ENCODE measurements at places on chromosomes 1 and 21. TPM values are rescaled to one million over a fixed set of nuclear protein-coding genes. Genes with fewer than 3 reads are reported as not detected.

The KCNK2 gene
- not detected for total RNA-seq

The FCRL2 gene
- total RNA-seq = not detected

The KRTAP19-1 gene
- total RNA-seq = not detected

The NHLH2 gene
- total RNA-seq = not detected

The OLFML2B gene
- not detected for total RNA-seq

The HMGCS2 gene
- not detected for total RNA-seq

The ST6GALNAC3 gene
- total RNA-seq = 0.88 TPM

DNA sequence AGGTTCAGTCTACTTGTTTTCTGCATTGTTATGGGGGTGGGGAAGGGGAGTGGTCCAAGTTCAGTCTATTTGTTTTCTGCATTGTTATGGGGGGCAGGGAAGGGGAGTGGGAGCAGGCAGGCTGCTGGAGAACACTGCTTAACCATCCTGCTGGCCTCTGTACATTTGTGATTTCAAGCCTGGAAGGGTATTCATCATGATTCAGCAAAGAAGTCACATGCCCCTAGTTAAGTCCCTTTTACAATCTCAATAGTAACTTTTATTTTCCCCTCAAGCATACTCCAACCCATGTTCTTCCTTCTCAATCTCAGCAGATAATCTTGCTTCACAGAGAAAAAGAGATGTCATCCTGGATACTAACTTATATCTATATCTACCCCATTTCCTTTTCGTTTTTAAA is 7.9 kb downstream of the LYST start:
- no peak for DNase-seq

DNA sequence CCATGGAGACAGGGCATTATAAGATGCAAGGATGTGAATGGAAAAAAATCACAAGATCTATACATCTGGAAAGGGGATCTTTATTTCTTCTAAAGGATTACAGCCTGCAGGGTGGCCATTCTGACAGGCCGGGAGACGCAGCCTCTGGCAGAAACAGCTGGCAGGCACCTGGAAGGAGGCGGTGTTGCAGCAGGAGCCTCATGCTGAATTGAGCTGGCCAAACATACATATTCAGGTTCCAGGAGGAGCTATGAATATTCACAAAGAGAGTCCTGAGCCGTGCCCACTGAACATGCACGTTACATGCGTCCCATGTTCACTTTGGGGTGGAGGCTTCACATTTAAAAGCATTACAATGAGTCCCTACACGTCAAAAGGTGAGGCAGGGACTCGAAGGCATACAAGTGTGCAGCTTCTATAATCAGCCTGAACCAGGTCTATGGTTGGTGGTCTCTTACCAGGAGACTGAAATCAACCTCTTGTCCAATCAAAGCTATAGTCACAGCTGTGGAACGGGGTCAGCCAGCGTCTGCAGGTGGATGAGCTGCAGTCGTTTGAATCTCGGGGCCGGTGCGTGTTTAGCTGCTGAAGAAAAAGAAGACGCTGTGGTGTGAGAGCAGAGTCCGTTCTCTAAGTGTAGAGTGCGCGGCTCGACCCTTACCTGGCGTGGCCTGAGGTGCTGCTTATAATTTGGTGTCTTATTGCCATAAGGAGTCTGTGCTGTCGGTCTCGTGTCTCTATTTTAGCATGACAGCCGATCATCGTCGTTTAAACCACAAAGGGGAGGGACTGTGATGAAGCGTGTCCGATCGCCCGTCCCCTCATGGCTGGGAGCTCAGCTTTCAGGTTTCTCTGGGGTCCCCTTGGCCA is 183.0 kb downstream of the ETS2 start:
- no peak for DNase-seq

DNA sequence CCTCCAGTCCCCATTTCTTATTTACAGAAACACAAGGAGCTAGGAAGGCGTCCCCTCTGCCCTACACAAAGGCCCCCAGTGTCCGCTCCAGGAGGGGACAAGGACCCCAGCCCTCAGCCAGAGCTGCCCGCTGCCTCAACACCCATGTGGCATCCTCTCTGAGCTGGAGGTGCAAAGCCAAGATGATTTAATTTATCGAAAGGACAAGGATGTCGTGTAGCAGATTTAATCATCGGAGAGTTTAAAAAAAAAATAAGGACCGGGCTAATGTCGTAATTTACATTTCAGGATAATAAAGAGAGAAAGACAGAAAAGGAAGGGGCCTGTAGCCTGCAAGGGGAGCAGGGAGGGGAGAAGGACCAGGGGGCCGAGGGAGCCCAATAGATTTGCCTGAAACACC is 68.3 kb upstream of the CASZ1 start:
- DNase-seq = no peak

DNA sequence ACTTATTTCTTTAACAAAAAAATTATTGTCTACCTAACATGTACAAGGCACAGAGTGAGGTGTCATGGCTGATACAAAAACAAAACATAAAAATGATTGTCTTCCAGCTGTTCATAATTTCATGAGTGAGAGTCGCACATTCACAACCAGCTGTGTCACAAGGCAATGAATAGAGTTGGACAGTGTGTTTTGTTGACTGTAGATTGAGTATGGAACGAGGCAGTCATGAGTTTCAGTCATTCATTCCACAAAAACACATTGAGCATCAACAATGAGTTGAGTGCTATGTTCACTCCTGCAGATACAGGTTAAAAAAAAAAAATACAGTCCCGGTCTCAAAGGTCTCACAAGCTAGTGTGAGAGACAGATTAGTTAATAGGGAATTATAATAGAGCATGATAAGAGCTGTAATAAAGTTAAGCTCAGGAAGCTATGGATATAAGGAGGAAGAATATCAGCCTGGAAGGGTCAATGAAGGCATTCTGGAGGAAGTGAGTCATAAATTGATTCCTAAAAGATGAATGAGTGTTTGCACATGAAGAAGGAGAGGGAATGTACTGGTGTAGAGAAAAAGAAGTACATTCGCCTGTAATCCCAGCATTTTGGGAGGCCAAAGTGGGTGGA is 47.8 kb upstream of the ARHGAP29 start:
- no peak for DNase-seq

DNA sequence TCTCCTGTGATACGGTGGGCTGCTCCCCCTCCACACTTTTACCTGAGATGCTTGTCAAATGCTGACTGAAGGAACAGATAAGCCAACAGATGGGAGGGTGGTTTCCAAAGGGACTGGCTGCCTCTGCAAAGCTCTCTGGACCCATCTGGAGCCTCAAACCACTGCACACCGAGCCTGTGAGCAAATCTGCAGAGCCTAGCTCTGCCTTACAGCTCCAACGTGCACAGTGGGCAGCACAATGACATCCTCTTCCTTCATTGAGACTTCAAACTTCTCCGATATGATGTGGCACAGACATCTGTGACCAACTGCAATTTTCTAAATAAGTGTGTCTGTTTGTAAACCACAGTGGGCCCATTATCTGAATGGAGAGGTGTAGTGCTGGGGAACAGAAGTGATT is 26.2 kb upstream of the KNCN start:
- peak; percentile 54 for DNase-seq

DNA sequence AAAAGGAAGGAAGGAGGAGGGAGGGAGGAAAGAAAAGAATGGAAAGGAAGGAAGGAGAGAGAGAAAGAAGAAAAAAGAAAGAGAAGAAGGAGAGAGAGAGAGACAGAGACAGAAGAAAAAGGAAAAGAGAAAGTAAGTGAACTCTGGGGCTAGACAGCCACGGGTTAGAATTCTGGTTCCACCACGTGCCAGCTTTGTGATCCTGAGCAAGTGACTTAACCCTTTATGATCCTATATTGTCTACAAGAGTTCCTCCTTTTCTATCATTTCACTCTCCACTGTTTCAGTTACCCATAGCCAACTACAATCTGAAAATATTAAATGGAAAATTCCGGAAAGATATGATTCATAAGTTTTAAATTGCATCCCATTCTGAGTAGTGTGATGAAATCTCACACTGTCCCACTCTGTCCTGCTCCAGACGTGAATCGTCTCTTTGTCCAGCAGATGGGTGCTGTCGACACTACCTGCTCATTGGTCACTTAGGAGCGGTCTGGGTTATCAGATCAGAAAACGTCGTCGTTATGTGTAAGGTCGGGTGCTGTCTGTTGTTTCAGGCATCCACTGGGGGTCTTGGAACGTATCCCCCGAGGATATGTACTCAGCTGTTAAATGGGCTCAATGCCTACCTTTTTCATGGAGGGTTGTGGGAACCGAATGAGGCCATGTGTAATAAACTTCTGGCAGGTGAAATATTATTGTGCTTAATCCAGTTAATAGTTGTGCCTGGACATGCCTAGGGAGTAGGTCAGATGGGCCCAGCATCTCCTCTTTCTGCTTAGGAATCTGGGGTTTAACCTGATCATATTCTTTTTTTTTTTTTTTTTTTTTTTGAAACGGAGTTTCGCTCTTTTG is 19.1 kb downstream of the TMEM51 start:
- DNase-seq = no peak

DNA sequence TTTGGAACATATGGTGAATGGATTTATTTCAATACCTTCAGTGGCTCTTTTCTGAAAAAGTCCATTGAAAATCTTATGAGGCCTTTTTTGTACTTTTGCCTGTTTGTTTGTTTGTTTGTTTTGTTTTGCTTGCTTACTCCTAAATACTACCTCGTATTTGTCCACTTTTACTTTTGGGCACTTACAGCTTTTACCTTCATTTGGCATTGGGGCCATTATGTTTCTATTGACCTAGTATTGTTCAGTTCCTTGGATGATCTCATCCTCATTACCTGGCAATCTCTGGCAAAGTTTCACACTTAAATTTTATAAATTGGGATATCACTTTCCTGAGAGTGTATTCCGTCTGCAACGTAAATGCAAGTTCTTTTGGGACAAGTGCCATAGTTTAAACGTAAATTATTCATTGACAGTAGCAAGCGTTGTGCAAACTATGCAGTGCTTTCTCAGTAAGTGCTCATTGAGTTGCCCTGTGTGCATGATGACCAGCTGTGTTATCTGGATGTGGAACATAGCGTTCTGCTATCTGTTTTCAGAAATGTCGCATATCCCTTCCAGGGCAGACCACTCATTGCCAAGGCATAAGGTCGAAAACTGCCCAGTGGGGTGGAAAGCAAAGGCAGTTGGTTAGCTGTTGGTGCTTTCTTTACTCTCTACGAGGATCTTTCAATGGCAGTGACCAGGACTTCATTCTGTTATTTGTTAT is 51.1 kb downstream of the LRRC8D start:
- no peak for DNase-seq

DNA sequence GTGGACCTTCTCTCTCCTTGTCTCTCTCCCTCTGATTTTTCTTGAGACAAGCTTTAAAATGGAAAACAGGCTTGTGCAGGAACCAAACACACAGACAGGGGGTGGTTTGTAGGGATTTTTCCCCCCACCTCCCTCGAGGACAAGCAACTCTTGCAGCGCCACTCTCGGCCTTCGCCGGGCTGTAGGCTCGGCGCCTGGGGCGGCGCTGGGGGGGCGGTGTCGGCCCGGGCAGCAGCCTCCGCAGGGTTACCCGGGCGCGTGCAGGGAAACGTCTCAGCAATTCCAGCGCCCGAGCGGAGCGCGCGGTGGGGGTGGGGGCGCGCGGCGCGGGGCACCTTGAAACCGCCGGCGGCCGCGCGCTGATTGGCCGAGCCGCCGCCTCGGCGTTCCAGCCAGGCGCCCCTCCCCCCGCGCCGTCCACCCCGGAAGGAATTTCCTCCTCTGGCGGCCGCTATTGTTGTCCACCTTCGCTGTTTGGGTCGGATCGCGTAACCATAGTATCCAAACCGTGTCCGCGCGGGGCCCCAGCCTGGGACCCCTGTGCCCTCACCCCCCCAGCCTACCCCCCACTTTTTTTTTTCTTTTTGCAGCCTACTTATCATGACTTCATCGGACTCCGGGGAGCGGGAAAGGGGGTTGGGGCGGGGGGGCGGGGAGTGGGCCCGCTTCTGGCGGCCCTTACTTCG is 59.8 kb upstream of the ACOT11 start:
- DNase-seq = peak; percentile 78

GRCh38 chr1:72649211-72649888 is 367.0 kb upstream of the NEGR1 start:
- DNase-seq = no peak

- no peak for DNase-seq
Measured at GRCh38 chr1:50637460-50637859, 214.2 kb upstream of the DMRTA2 start.

GRCh38 chr1:171245458-171246064 is 2.7 kb upstream of the FMO1 start:
- no peak for DNase-seq

DNA sequence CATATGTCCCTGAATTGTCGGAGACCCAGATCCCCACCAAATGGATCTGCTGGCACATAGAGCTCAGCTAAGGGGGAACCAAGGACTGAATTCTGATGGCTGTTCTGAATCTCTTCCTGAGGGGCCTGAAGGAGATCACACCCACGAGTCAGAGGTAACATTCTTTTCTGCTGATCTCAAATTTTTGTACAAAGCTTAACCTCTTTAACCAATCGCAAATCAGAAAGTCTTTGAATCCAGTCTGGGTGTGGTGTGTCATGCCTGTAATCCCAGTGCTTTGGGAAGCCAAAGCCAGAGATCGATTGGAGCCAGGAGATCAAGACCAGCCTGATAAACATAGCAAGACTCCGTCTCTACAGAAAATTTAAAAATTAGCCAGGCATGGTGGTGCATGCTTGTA is 62.8 kb upstream of the PRRC2C start:
- no peak for DNase-seq

DNA sequence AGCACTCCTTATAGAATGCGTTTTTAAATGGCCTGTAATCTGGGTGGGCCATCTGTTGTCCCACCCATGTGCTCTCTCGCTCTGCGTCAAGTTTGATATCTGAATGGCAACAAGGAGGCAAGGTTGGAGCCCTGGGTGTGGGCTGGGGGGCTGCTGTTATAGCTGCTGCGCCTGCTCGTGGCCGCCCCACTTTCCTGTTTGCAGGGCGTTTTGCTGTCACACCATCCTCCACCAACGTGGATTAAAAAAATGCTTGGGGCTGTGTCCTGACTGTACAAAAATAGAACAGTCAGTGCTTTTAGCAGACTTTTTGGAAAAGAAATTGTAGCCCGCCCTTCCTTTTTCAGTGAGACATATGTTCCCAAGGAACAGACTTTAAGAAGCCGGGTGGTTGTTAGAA is 25.4 kb downstream of the UMODL1 start:
- DNase-seq = no peak

GRCh38 chr1:66968574-66968973 is 43.8 kb downstream of the MIER1 start:
- no peak for DNase-seq

GRCh38 chr1:19643602-19644394 is at the start of gene NBL1:
Gene NBL1, plus strand, starts transcription at chr1:19644311. Its CDS starts 10,720 bp downstream, at chr1:19655031.
- peak; percentile 78 for DNase-seq

DNA sequence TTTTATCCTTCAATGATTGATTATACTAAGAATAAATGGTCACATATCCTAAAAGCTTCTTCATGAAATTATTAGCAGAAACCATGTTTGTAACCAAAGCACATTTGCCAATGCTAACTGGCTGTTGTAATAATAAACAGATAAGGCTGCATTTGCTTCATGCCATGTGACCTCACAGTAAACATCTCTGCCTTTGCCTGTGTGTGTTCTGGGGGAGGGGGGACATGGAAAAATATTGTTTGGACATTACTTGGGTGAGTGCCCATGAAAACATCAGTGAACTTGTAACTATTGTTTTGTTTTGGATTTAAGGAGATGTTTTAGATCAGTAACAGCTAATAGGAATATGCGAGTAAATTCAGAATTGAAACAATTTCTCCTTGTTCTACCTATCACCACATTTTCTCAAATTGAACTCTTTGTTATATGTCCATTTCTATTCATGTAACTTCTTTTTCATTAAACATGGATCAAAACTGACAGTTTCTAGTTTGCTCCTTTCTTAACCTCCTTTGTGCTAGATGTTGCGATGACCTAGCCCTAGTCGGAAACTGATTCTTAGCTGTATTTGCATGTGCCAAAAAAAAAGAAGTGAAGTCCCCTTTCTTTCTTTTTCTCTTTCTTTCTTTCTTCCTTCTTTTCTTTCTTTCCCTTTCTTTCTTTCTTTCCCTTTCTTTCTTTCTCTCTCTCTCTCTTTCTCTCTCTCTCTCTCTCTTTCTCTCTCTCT is 45.1 kb downstream of the MAP3K7CL start:
- DNase-seq = no peak
